Neural crest cell (in vitro differentiated cells): ENCODE measurements at places on chromosomes 3 and 15. TPM values are rescaled to one million over a fixed set of nuclear protein-coding genes. Genes with fewer than 3 reads are reported as not detected.
A peak's percentile ranks its signal among the peaks of the same experiment; 100 is the strongest.

Gene OR5K2
- not detected in 2 replicates for total RNA-seq

Gene ROPN1
- total RNA-seq, result not detected in 2 replicates

Gene FBLN2
- 4.9 and 6.3 TPM in 2 replicates for total RNA-seq

Gene SERINC4
- total RNA-seq, result 0.23 and 0.35 TPM in 2 replicates

Gene FES
- total RNA-seq, result 2.8 TPM in 2 replicates

Gene CADPS
- total RNA-seq, result 8.5 and 9.3 TPM in 2 replicates

Gene FAM107A
- 1.6 and 2.3 TPM in 2 replicates for total RNA-seq

- H3K27me3 ChIP-seq, result no peaks in the 10 kb centered on the region
- no peak for DNase-seq
- peaks cover 10% of the 10 kb centered on the region for H3K36me3 ChIP-seq
- H3K4me3 ChIP-seq, result peak overlapping the region; percentile 16
These were observed 24.5 kb downstream of the MAP2K1 start for GRCh38 chr15:66411190-66411589.

- peak overlapping the region; percentile 35 for H3K4me3 ChIP-seq
- no peak for DNase-seq
- peaks cover under 1% of the 10 kb centered on the region for H3K36me3 ChIP-seq
- H3K27ac ChIP-seq, result no peak overlapping the region
- H3K27me3 ChIP-seq, result peaks cover 97% of the 10 kb centered on the region
These were observed 7.2 kb upstream of the EOMES start for GRCh38 chr3:27729325-27729724.

DNA sequence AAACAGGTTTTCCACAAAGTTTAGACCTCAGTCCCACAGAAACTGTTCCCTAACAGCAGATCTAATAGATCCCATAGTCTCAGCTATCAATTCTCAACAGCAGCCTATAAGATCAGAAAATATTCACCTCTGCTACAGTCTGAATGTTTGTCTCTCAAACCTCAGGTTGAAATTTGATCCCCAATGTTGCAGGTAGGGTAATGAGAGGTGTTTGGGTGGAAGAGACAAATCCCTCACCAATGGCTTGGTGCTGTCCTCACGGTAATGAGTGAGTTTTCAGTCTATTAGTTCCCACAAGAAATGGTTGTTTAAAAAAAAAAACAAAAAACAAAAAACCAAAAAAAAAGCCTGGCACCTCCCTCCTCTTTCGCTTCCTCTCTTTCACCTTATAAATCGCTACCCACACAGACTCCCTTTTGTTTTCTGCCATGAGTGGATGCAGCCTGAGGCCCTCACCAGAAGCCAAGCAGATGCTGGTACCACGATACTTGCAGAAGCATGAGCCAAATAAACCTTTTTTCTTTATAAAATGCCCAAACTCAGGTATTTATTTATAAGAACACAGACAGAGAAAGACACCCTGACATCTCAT is 14.2 kb downstream of the ZNF280D start:
- H3K27ac ChIP-seq, result no peak overlapping the region
- no peak overlapping the region for H3K4me3 ChIP-seq
- H3K36me3 ChIP-seq, result peaks cover 10% of the 10 kb centered on the region
- H3K4me1 ChIP-seq, result no peaks in the 10 kb centered on the region

DNA sequence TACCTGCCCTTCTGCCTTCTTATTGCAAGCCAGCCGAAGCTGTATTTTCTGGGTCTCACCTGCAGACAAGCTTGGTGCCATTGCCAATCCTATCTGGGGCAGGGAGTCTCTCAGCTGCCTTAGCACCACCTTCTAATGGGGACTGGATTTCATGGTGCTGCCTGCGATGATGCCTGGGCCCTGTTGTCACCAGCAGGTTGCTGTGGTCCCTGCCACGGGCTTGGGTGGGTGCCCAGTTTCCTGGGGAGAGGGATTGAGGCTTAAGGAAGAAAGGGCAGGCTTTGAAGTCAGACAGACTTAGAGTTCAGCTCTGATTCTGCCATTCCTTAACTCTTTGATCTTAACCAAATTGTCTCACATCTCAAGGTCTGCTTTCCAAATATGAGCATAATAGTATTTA is 87.4 kb upstream of the CD96 start:
- H3K36me3 ChIP-seq, result no peaks in the 10 kb centered on the region
- H3K27ac ChIP-seq, result no peak overlapping the region
- H3K4me3 ChIP-seq, result no peak overlapping the region

DNA sequence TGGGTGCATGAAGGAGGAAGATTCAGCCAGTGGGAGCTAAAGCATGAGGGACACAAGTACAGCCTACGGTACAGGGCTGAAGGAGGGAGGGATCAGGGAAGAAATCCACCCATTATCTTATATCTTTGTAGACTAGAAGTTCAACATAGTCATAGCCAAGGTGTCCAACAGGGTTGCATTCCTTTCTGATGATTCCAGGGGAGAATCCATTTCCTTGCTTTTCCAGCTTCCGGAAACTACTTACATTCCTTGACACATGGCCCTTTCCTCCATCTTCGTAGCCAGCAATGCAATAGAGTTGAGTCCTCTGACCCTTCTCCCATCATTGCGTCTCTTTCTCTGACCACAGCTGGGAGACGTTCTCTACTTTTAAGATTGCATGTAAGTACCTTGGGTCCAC is 471.0 kb upstream of the SEMA6D start:
- no peak overlapping the region for H3K27ac ChIP-seq
- DNase-seq, result no peak

- H3K27me3 ChIP-seq, result no peaks in the 10 kb centered on the region
- H3K4me3 ChIP-seq, result no peak overlapping the region
- peaks cover 25% of the 10 kb centered on the region for H3K4me1 ChIP-seq
- no peak for DNase-seq
- no peaks in the 10 kb centered on the region for H3K36me3 ChIP-seq
These were observed 150.8 kb upstream of the TSPAN3 start for GRCh38 chr15:77221708-77222107.

GRCh38 chr3:52846432-52846965 is 11.7 kb upstream of the MUSTN1 start:
- no peak overlapping the region for H3K4me3 ChIP-seq
- no peaks in the 10 kb centered on the region for H3K36me3 ChIP-seq
- no peak overlapping the region for H3K27ac ChIP-seq

DNA sequence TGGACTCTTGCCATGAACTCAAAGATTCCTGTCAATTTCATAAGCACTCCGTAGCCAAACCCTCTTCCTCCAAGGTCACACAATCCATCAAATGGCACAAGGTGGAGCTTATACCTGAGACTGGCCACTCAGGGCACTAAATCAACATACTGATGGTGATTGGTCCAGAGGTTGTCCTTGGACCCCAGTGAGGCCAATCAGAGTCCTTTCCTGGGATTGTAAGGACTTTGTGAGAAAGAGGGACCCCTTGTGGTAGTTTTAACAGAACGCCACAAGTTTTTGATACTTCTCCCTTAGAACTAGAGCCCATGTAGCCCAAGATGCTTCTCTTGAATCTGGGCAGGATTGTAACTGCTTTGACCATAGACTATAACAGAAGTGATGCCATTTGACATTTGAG is 44.4 kb upstream of the LARS2 start:
- H3K4me3 ChIP-seq, result no peak overlapping the region
- no peaks in the 10 kb centered on the region for H3K36me3 ChIP-seq
- H3K27ac ChIP-seq, result no peak overlapping the region
- peaks cover under 1% of the 10 kb centered on the region for H3K27me3 ChIP-seq
- peaks cover 1% of the 10 kb centered on the region for H3K4me1 ChIP-seq

DNA sequence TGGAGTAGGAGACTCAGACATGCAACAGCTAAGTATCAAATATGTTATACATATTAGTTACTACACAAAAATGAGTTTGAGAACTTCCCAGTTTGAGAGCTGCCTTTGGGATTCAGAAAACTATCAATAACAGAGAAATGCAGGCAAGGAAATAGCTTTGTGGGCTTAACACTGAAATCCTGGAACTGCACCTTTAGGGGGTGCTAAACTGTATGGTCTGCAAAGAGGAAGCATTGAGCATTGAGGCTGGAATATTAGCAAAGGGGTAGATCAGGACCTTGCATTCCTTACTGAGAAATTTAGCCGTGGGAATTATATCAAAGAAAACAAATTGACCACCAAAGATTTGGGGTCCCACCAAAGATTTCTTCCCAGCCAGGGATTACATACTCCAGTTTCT is 580.0 kb downstream of the ZNF385D start:
- H3K27me3 ChIP-seq, result peaks cover 3% of the 10 kb centered on the region
- no peaks in the 10 kb centered on the region for H3K36me3 ChIP-seq
- H3K4me3 ChIP-seq, result no peak overlapping the region
- H3K27ac ChIP-seq, result no peak overlapping the region

GRCh38 chr3:89098964-89099585 is 8.3 kb upstream of the EPHA3 start:
- no peak overlapping the region for H3K4me3 ChIP-seq
- peak; percentile 36 for DNase-seq
- H3K4me1 ChIP-seq, result peaks cover 10% of the 10 kb centered on the region
- no peak overlapping the region for H3K27ac ChIP-seq
- no peaks in the 10 kb centered on the region for H3K36me3 ChIP-seq

DNA sequence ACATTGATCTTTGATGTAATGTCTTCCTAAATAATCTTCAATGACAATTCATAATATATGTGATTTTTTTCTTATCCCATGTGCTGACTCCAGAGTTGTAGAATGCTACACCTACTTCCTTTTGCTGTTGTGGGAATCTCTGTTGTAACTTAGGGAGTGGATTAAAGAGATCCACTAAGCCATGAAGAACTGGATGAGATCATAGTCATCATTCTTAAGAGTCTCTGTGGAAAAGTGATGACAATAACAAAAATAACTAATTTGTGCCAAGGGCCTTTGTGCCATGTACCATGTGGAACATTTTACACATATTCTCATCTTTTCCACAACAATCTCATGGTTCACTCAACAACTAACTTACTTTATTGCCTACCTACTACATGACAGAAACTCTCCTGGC is 162.9 kb upstream of the PDZRN3 start:
- H3K27ac ChIP-seq, result no peak overlapping the region
- H3K36me3 ChIP-seq, result no peaks in the 10 kb centered on the region
- H3K27me3 ChIP-seq, result no peaks in the 10 kb centered on the region
- peaks cover 21% of the 10 kb centered on the region for H3K4me1 ChIP-seq
- no peak for DNase-seq
- H3K4me3 ChIP-seq, result no peak overlapping the region

- H3K4me1 ChIP-seq, result no peaks in the 10 kb centered on the region
- H3K36me3 ChIP-seq, result no peaks in the 10 kb centered on the region
- H3K4me3 ChIP-seq, result no peak overlapping the region
These were observed 186.7 kb downstream of the SSR3 start for GRCh38 chr3:156368189-156368588.
